ENCODE measurements at places on chromosomes 6 and 20.

DNA sequence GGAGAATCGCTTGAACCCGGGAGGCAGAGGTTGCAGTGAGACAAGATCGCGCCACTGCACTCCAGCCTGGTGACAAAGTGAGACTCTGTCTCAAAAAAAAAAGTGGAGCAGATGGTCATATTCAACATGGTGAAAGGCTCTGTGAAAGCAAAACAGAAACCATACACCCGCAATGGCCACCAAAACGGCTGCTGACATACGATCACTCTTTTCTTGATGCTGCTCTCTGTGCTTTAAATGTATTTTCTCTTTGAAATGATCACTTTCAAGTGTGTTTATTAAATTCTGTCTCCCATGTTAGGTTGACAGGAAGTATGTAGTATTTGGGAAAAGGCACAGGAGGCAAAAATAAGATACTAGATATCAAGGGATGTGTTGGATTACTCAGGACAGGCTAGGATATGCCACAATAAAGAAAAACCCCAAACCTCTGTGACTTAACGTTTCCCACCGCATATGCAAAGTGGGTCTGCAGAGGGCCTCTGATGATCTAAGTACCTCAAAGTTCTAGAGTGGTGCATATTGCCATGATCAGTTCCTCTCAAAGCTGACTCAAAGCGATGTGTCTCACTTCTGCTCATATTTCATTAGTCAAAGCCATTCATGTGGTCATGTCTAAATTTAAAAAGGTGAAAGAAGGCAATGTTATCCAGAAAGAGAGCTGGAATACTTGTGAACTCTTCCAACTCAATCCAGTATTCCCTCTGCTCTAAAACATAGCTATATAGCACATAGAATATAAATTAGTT, 155.1 kb upstream of the SOX4 start:
- DNase-seq: peak; percentile 20

DNA sequence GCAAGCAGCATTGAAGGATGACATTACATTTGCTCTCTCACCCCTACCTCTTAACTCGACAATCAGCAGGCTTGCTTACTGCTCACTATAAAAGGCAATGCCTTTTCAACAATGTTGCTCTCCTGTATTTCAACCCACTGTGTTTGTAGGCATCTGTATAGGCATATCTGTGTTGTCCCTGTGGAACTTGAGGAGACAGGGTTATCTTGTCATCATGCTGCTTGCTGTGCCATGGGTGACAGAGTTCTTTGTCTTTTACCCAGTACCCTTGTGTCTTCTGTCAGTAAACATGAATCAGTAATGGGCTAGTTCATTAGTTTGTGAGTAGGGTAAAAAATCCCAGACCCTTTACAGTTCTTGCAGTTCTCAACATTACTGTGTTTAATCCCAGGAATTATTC, 25.2 kb downstream of the PHF3 start:
- no peak for DNase-seq

DNA sequence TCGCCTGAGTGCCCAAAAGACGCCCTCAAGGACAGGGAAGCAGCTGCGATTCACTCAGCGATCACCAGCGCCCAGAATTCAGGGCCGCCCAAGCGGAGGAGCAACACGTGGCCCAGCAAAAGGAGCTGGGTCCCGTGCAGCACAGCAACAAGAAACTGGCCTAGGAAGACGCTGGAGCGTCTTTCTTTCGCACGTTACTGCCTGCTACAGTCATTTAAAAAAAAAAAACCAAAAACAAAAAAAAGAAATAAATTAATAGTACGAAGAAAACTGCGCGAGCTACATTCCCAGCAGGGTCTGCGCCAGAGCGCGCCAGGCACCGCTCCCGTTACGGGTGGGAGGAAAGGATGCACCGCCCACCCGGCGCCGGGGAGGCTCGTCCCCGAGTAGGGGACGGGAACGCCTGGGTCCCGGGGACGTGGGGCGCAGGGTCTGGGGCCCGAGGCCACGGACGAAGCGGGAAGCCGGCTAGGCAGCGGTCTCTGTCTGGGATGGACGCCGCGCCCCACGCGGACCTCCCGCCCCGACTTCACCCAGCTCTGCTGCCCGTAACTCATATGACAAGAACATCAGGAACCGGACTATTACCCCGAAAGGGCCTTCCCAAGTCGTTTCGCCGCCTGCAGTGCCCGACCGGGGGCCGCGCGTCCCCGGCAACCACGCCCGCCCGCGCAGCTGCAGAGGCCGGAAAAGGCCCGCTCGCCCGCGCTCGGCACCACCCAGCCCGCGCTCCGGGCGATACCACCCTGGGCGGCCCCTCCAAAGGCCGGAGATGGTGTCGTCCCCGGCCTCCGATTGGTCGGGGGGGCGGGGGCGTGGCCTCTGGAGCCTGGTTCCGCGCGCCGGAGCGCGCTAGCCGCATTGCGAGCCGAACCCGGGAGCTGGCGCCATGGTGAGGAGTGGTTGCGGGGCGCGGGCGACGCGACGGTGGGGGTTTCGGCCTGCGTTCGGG, at the start of gene NOP56:
TSS of gene NOP56 (plus strand) at position 861 of the 952 bp plus-strand sequence. CDS start at position 890, 29 bp downstream.
- peak; percentile 93 for DNase-seq

DNA sequence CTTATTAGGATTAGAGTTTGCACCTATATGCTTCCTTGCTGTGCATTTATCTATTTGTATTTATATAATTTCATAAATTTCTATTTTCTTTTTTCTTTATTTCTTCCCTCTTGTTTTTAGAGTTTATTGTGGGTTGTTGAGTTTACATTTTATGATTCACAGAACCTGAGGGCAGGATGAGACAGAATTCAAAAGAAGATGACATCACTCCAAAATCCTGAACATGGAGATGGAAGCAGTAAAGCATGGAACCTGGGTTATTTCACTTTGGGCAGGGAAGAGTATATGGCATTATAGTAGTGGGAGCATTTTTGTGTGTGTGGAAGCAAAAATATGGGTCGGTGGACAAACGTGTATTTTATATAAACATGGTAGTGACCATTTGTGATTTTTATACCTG, 157.5 kb downstream of the RFX6 start:
- DNase-seq: no peak

GRCh38 chr6:110875548-110876169, 1.1 kb downstream of the AMD1 start:
- peak; percentile 18 for DNase-seq

DNA sequence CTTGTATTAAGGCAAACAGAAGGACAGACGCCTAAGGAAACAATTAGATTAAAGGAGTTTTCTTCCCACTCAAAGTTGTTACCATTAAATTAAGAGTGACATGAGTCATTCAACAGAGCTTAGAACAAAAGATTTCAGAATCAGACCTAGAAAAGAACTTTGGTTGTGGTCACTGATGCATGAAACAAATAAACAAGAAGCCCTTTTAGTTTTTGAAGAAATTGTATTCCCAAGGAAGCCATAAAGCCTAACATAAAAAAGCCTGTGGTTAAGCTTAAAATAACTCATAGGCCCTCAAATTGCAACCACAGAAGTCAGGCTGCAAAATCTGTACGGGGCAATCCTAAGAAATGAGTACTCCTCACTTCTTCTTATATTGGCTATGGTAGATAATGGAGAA, 17.9 kb upstream of the TRIM26 start:
- DNase-seq: peak; percentile 20

DNA sequence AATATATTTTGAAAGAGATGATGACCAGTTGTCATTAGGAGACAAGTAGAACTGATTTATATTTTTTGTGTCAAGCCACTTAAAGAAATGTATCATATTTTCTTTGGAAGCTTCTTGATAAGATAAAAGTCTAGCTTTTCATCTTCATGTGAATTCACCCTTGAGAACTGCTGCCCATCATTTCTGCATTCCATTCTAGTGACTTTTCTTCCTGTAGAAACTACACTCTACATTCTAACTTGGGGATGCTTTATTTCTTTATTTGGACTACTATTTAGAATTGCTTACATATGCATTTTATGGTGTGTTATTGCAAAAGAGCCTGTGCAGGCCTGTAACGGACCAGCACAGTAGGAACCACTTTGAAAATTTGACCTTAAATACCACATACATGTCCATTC, 335.0 kb upstream of the KCNQ5 start:
- peak; percentile 77 for DNase-seq

GRCh38 chr6:13292774-13293173, 35.6 kb downstream of the TBC1D7 start:
- no peak for DNase-seq

GRCh38 chr6:166076625-166077024, 91.0 kb downstream of the TBXT start:
- DNase-seq: no peak

- DNase-seq: no peak
Observed at GRCh38 chr20:5608104-5608441, 142.1 kb upstream of the SHLD1 start.

- no peak for DNase-seq
Observed at GRCh38 chr6:10522929-10523573, 1.9 kb downstream of the GCNT2 start.

DNA sequence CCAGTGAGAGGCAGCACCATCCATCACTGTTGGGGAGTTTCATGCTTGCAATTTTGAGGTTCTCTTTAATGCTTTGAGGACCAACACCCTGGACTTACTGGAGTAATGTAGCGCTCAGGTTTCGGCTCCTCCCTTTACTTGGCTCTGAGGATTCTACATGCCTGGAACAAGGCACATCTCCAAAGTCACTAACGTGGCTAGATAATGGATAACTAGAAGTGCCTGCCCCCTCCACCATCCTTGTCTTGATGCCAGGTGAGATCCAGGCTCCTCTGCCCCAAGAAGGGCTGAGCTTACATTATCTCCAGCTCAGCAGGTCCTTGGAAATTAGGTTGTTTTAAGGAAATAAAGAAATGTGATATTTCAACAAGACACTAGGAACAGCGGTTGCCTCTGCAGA, 75.5 kb upstream of the ZNFX1 start:
- DNase-seq: no peak

- DNase-seq: no peak
Observed at GRCh38 chr6:36460916-36461315, 18.1 kb downstream of the KCTD20 start.

DNA sequence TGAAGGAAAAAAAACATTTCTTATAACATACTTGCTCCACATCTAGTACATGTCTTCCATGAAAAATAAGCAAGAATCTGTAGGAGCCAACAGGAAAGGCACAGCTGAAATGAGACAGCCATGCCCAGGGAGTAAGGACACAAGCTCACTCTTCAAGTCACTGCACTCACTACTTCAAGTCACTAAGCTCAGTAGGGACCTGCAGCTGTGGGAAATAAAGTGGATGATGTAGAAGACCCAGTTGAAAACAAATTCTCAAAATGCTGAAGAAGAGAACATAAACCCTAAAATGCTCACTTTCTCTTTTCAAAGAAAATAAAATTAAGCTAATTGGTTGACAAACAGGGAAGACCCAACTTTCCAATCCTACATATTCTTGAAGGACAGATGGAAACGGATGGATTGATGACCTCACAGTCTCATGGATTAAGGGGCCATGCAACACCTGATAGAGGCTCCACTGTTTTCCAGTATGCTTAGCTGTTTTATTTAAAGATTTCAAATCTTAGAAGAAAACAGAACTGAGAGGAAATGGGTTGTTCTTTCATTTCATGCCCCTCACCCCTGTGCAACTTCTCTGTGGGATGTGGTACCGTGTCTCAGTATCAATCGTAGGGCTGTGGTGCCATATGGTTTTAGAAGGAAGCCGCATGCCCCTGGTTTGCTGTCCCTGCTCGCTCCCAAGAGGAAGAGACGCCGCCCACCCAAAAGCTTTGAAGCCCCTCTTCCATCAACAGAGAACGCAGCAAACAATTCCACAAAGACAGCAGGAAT, 133.3 kb downstream of the WDR27 start:
- no peak for DNase-seq

DNA sequence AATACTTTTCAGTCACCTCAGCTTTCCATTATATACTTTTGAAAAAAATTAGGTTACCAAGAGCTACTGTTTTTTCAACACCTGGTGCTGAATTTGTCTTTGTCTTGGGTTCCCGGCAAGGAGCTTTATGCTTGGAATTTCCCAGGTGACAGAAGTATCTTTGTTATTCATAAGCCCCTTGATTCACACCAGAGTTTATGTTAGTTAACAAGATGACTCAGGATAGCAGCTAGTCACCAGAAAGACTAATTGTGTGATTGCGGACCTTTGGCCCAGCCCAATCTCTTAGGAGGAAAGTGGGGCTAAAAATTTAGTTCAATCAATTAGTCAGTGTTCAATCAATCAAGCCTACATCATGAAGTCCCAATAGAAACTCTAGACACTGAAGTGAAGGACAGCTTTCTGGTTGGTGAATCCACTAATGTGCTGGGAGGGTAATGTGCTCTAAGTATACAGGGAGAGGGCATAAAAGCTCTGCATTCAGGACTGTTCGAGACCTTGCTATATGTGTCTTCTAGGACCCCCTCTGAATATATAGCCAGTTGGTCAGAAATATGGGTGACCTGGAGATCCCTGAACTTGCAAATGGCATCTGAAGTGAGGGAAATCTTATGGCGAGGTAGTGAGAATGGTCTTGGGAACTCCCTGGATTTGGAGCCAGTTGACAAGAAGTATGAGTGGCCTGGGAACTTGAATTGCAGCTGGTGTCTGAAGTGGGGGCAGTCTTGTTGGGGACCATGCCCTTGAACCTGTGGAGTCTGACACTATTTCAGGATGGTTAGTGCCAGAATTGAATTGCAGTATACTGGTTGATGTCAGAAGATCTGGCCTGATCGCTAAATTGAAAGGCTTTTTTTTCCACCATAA, 16.2 kb downstream of the TMEM30A start:
- no peak for DNase-seq

GRCh38 chr6:132673376-132674094, 14.6 kb upstream of the TAAR1 start:
- no peak for DNase-seq

DNA sequence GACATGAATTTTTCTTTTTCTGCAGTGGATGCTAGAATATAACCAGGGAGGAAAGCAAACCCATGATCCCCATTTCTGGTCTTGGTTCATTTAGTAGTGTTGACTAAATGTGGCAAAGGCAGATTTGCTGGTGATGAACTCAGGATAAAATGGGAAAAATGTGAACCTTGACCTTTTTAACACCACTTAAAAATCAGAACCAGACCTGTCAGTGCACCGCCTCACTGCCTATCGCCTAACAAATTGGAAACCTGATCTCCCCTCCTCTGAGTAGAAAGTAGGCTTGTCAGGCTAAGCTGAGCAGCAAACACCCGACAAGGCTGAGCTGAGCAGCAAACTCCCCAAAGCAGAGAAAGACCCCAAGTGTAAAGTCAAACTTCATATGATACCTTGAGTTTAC, 254.8 kb downstream of the FOXC1 start:
- DNase-seq: peak; percentile 33

GRCh38 chr20:15889061-15889460, 684.2 kb downstream of the KIF16B start:
- DNase-seq: no peak

All from fibroblast of skin of right quadriceps (primary cell).